ENCODE measurements at places on chromosomes 3 and 15. TPM values are rescaled to one million over a fixed set of nuclear protein-coding genes. Genes with fewer than 3 reads are reported as not detected.

DNA sequence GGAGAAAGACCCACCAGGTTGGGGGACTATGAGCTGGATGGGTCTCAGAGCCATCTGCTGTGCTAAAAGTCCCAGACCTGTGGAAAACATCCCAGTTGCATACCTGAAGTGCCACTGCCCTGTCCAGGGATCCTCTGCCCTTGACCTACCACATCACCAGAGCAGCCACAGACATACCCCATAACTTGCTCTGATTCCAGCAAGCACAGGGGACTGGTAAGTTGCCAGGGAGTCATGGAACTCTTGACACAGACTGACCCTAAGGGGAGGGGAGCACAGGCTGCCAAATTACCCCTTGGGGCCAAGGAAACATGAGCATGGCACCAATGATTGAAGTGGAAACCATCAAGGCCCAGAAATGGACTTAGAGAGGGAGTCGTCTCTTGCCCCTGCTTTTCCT is 1335.1 kb upstream of the ALCAM start:
- DNase-seq = no peak

The MAP6D1 gene
- total RNA-seq = 3.0 TPM

The JMJD7 gene
- total RNA-seq = 5.3 TPM

The CLDN11 gene
- 515 TPM for total RNA-seq
